NCI-H2081 (cell line): ENCODE measurements at places on chromosomes 4 and X.

- no peak for DNase-seq
Observed at GRCh38 chrX:100931925-100932285, 3.2 kb upstream of the XKRX start.

DNA sequence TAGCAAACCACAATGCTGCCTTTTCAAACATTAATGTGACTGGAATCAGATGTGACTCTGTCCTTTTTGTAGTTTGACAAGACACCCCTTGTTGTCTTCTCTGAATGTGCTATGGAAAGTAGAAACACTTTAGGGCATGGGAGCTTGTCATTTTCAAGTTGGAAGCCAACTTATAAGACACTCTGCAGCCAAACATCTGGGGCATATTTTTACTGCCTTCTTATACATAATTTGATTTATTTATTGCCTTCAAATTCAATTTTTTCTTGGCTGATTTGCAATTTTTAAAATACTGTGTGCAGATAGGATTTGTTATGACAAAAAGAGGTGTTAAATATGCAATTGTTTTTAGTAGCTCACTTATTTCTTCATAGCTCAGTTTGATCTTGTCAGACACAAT, 1002.0 kb upstream of the PCDH7 start:
- no peak for DNase-seq

GRCh38 chrX:7133050-7133440, 14.5 kb upstream of the STS start:
- no peak for DNase-seq

DNA sequence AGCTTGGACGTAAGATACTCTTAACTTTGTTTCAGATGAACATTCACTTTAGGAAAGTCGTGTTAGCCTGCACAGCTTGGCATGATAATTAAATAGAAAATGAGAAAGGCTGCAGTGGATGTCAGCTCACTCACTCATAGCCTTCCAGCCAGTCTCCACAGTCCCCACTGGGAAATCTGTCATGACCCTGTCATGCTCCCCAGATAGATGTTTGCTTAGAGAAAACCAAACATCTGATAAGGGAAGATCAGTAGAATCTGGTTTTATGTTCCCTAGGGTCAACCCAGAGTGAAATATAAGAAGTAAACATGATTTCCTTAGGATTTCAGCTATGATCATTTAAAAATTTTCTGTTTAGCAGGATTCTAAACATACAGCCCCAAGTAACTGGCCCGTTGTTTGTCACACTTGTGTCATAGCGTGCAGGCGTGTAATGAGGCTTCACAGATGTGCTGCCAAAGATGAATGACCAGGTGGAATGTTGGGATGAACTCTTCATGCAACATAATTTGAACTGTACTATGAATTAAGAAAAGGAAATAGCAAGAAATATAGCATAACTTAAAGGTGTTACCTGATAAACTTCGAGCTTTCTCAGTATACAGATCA, 180.1 kb downstream of the BANK1 start:
- no peak for DNase-seq

GRCh38 chrX:39396358-39396995, 595.2 kb downstream of the MID1IP1 start:
- no peak for DNase-seq

DNA sequence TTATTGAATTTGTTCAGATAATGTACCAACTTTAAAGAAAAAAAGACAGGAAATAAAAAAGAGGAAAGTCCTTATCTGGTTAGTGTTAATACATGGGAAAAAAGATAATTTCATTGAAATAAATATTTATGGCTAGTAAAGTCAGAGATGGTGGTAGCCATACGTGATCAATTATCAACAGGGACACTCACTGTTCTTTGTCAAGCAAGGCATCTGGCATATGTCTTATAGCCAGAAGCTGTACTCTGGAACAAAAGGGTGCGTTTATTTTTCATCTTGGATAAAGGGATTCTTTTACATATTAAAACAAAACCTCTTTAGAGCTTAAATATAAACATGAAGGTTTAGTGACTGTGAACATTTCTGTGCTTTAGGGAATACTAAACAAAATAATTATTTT, 26.7 kb downstream of the HDX start:
- DNase-seq, result peak; percentile 2

DNA sequence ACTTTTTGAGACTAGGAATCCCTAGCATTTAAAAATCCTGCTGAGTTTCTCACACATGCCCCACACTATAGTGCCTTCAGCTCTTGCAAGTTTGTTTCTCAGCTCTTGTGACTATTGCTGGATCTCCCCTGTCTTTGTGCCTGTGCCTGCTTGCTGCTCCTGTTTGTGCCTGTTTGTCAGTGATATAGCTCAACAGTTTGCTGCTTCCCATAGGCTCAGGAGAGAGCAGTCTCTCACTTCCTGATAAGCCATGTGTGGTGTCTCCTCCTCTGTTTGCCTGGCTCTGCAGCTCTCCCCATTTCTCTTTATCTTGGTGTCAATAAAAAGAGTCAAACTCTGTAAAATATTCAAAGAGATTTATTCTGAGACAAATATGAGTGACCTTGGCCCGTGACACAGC, 259.8 kb upstream of the CLNK start:
- no peak for DNase-seq

DNA sequence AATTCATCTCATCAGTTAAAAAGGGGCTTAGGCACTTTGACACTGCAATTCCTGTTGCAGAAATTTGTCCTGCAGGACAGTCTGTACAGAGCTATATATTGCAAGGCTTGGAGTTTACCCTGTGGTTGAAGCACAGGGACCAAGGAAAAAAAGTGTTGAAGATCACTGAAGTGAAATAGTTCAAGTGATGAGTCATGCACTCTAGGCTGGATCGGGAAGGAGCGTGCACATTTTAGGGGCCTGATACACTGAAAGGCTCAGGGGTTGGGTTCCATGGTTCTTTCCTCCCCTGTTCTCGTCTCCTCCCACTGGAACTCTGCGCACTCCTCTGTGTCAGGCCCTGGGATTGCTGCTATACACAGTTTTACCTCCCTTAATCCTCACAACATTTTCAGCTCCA, 104.9 kb upstream of the ARMCX2 start:
- no peak for DNase-seq

DNA sequence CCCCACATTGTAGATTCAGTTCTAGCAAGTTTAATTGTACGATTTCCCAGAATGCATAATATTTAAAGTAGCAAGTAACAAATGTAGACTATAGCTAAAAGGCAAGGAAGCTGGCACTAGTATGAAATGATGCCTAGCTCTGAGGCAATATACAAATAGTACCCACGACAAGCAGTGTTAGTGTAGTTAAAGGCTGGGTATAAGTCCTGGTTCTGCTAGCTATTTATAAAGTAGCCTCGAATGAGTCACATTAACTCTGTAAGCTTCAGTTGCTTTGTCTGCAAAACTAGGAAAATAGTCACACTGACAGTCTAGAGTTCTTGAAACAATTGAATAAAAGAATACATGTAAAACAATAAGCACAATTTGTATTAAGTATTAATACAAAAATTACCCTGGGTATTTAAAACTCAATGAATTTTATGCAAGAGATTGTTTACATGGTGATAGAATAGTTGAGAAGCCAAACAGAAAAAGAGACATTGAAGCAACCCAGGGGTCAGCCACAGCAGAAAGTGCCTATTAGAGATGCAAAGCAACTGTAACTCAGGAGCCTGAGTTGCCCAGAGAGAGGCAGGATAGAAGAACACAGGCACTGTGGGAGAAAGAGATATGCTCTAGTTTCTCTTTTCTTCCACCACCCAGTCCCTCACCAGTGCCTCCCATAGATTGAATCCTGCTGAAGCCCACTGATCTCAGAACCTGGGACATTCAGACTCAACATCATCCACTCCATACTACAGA, 949.0 kb downstream of the C4orf33 start:
- DNase-seq, result no peak

DNA sequence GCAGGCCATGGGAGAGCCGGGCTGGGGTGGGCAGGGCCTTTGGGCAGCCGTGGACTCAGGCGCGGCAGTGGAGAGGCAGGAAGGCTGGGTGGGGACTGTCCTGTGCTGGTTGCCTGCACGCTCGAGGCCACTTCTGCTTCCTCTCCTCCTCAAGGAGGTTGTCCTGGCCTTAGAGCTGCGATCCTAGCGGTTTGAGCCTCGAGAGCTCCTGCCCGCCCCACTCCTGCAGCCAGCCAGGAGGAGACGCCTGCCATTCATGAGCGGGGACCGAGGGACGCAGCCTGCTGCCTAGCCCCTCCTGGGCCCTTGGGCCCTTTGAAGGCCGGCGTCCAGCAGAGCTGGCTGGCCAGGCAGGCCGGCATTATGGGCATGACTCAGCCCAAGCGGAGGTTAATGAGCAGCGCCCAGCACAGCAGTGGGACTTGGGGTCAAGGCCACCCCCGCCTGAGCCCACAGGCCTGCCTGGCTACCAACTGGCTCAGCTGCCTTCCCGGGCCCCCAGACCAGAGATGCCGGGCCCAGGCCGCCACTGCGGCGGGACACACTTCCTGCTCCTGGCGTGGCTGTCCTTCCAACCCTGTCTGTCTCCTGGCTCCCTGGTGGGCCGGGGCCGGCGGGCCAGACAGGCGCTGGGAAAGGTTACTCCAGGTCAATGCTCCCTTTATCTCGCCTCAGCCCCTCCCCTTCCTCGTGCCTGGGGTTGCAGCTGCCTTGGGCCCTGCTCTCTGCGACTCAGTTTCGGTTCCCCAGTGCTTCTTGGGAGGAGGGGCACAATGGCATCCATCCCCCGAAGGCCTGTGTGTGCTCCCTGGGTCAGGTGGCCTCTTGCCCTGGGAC, 1.8 kb downstream of the ABCD1 start:
- DNase-seq, result no peak

DNA sequence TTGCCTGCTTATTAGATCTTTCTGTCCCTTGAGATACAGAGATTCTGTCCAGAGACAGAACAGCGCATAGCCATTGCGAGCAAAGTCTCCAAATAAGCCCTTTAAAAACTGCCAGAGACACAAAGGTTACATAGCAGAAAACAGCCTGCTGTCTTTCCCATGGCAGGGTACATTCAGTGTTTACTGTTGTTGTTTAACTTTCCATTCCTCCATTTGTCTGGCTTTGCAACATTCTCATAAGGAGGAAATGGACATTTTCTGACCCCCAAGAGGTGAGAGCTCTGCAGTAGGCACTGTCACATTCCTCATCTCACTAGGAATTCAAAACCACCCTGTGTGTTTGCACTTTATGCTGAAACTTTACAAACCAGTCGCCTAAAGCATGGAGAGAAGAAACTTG, 48.3 kb downstream of the PDE5A start:
- DNase-seq, result no peak

- no peak for DNase-seq
Observed at GRCh38 chr4:189087971-189088370, 852.7 kb upstream of the FRG1 start.

DNA sequence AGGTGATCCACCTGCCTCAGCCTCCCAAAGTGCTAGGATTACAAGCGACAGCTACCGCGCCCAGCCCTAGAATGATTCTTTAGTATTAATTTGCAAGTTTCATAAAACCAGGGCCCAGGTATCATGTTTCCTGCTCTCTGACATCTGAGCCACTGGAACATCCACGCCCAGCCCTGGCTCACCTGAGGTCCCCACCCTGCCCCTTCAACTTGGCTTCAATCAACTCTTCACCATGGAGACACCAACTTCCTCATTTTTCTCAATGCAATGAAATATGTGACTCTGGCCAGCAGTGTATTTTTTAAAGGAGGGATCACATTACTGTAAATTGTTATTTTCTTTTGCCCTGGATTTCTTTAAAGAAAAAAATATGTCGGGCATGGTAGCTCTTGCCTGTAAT, 3.9 kb downstream of the PRSS12 start:
- no peak for DNase-seq
